HuH-7 (cell line): ENCODE measurements at places on chromosomes 6 and 20.

DNA sequence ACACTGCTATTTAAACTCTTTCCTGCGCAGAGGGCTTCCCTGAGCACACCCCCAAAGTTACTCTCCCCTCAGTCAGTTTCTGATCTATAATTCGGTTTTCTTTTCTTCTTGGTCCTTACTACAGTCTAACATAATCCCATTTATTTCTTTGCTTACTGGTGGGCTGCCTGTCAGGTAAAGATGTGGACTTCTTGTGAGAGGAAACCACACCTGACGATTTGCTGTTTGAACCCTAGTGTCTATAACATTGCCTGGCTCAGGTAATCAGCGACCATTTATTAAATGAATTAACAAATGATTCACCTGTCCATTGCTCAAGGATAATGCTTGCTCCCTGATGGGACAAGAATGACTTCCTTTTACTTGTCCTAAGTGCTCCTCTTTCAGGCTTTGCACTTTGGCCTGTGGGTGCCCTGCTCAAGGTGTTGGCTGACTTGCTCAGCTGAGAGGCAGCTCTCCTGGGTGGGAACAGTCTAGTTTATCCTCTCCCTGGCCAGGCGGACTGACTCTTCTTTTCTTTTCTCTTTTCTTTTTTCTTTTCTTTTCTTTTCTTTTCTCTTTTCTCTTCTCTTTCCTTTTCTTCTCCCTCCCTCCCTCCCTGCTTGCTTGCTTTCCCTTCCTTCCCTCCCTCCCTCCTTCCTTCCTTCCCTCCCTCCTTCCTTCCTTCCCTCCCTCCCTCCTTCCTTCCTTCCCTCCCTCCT lies 233.1 kb downstream of the BCAS1 start:
- no peak for DNase-seq

DNA sequence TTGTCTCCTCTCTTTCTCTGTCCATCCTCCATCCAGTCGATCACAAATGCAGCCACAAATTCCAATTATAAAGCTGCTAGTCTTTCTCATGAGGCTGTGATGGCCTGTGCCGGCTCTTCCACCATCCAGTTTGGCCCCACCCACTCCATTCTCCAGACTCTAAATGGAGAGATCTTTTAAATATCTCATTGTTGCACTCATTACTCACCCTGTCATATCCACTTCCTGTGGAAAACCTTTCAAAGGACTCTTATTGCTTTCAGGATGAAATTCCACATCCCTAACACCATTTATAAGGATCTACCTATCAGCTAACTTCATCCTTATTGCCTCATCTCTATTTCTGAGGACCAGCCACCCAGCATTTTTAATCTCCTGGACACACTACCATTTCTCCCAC lies 70.6 kb downstream of the NRN1 start:
- DNase-seq: no peak

- no peak for DNase-seq
These were observed 1.6 kb downstream of the SCAND1 start for GRCh38 chr20:35952480-35953386.

GRCh38 chr6:106046116-106046853 lies 39.9 kb upstream of the PRDM1 start:
- DNase-seq: peak; percentile 39

- DNase-seq: no peak
These were observed 149.7 kb upstream of the IMPG1 start for GRCh38 chr6:76222189-76222588.

GRCh38 chr6:2921520-2922115 lies 18.5 kb upstream of the SERPINB9 start:
- no peak for DNase-seq
